Left renal cortex interstitium (tissue), 4 donors: ENCODE measurements at places on chromosomes 16 and 17.

DNA sequence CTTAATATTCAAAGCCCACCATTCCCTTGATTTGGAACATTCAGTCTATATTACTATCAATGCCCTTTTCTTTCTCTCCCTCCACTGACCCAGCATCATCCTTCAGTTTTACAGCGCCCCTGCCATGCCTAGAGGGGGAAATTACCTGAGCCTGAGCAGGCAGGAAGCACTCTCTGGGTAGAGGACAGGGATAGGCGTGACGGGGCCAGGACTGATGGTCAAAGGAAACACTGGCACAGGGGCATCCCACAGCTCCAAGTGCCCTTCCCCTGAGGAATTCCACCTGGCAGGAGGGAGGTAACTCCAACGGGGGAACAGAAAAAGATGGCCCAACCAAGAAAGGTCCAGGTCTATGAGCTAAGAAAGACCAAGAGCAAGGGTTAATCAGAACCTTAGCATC is 10.0 kb downstream of the CTC1 start:
- no peak for DNase-seq

- DNase-seq: no peak
These were observed 219.9 kb upstream of the NLRP1 start for GRCh38 chr17:5804251-5804650.

GRCh38 chr17:36034127-36034526 is 16.4 kb upstream of the CCL23 start:
- DNase-seq: no peak

DNA sequence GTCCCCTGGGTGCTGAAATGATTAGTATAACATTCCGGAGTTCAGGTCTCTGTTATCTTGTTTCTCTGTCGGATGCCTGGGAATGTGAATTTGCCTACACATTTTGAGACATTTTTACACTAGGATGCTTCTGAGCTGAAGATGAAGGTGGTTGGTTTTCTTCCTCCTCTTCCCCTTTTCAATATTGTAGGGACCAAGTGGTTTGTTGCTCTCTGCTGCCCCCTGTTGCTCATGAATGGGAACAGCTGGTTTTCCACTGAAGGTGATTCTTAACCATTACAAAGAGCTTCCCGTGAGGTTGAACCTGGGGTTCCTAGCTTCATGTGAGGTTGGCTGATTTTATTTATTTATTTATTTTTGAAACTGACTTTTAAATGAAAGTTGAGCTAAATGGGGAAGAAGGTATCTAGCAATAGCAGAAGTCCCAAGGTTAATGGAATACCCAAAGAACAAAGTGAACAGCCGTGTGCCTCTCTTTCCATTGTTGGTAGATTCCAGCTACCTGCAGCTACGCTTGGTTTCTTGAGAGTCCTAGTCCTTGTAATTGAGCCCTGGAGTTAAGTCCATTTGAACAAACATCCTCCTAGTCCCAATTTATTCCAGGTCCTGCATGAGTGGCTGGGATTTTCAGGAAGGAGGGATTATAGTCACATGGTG is 983.9 kb upstream of the EEF2KMT start:
- peak; percentile 44 for DNase-seq

DNA sequence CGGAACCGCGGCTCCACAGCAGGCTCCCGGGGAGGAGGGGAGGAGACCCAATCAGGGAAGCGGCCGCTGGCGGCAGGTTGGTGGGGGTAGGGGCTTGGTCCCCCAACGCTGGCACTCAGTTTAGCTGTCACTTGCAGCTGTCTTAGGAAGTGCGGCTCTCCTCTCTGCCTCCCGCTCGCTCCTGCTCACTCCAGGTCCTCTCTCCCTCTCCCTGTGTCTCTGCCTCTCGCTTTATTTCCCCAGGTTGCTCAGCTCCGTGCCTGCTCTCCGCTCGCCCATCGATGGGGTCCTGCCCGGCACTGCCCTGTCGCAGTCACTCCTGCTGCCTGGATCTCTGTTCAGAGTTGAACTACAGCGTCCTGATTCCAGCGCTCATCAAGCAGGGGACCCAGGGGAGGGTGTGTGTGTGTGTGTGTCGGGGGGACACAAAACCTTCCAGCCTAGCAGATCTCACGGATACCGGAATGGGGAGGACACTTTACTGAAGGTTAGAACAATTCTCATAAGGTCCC is 145.6 kb downstream of the ENGASE start:
- DNase-seq: no peak
